ENCODE measurements at places on chromosomes 11 and 22. TPM values are rescaled to one million over a fixed set of nuclear protein-coding genes. Genes with fewer than 3 reads are reported as not detected.

TMEM132A gene
- 5.9 TPM for total RNA-seq

PRG3 gene
- total RNA-seq: not detected

DNAJB7 gene
- total RNA-seq: not detected

OR51B2 gene
- total RNA-seq: not detected

HTR3A gene
- not detected for total RNA-seq

TMEM25 gene
- total RNA-seq: 13.4 TPM

OTOG gene
- not detected for total RNA-seq

FAM180B gene
- not detected for total RNA-seq

SCGB1C1 gene
- total RNA-seq: not detected

SCGB2A2 gene
- total RNA-seq: not detected

CST6 gene
- total RNA-seq: not detected

APOBEC3H gene
- 0.40 TPM for total RNA-seq

NPAS4 gene
- not detected for total RNA-seq

OMP gene
- not detected for total RNA-seq

CHRM1 gene
- total RNA-seq: 0.07 TPM

FAM83F gene
- 5.2 TPM for total RNA-seq

GLYAT gene
- 0.59 TPM for total RNA-seq

OLFML1 gene
- 5.7 TPM for total RNA-seq

RRAS2 gene
- total RNA-seq: 30.6 TPM

TMEM191C gene
- 0.74 TPM for total RNA-seq

YAP1 gene
- total RNA-seq: 98.6 TPM

MYO7A gene
- total RNA-seq: 4.6 TPM

ZBTB16 gene
- 67.3 TPM for total RNA-seq

MS4A12 gene
- not detected for total RNA-seq

C11orf65 gene
- 0.69 TPM for total RNA-seq

APOC3 gene
- total RNA-seq: not detected

BEST1 gene
- total RNA-seq: 1.1 TPM

KRTAP5-1 gene
- total RNA-seq: not detected

EML3 gene
- total RNA-seq: 12.9 TPM

NECTIN1 gene
- total RNA-seq: 20.6 TPM

MUC6 gene
- not detected for total RNA-seq

GLB1L3 gene
- not detected for total RNA-seq

NAALADL1 gene
- 5.3 TPM for total RNA-seq

LAYN gene
- total RNA-seq: 3.8 TPM

PIWIL4 gene
- total RNA-seq: 0.92 TPM

CHADL gene
- 25.4 TPM for total RNA-seq

ANO1 gene
- total RNA-seq: 6.8 TPM

IPO7 gene
- total RNA-seq: 146 TPM

HPX gene
- total RNA-seq: not detected

PAMR1 gene
- total RNA-seq: 12.4 TPM

DBX1 gene
- not detected for total RNA-seq

SNX19 gene
- total RNA-seq: 59.7 TPM

LYVE1 gene
- total RNA-seq: 53.8 TPM

OR10D3 gene
- not detected for total RNA-seq

DKK3 gene
- 657 TPM for total RNA-seq

WBP2NL gene
- 0.47 TPM for total RNA-seq

POLR3H gene
- total RNA-seq: 17.9 TPM

Data from left ventricle myocardium superior (tissue), 1 donor.